ENCODE measurements at places on chromosomes 1 and 21.
A peak's percentile ranks its signal among the peaks of the same experiment; 100 is the strongest.

GRCh38 chr1:246969621-246970020 lies 37.9 kb upstream of the AHCTF1 start:
- no peak for DNase-seq

- no peak for DNase-seq
These were observed at the start of gene IL6R for GRCh38 chr1:154404984-154405746. Gene IL6R (plus strand): TSS chr1:154405343. CDS start chr1:154405630, 287 bp downstream.

GRCh38 chr1:92709738-92710137 lies 75.2 kb downstream of the EVI5 start:
- DNase-seq: no peak

DNA sequence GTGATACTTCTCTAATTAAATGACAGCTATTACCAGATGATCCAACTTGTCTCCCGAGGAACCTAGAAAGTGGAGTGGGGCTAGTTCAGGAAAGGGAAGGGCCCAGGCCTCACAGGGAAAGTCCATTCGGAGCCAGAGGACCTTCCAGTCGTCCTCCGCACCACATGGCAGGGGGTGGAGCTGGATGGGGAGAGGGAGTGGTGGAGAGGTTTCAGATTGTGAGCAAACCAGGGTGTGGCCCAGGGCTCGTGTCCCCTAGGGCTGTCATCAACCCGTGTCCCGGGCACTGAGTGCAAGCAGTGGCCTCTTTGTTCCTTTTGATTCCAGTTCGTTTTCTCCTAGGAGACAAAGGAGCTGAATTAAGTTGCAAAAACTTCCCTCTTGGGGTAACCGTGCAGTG lies 114.9 kb downstream of the HUNK start:
- no peak for DNase-seq

DNA sequence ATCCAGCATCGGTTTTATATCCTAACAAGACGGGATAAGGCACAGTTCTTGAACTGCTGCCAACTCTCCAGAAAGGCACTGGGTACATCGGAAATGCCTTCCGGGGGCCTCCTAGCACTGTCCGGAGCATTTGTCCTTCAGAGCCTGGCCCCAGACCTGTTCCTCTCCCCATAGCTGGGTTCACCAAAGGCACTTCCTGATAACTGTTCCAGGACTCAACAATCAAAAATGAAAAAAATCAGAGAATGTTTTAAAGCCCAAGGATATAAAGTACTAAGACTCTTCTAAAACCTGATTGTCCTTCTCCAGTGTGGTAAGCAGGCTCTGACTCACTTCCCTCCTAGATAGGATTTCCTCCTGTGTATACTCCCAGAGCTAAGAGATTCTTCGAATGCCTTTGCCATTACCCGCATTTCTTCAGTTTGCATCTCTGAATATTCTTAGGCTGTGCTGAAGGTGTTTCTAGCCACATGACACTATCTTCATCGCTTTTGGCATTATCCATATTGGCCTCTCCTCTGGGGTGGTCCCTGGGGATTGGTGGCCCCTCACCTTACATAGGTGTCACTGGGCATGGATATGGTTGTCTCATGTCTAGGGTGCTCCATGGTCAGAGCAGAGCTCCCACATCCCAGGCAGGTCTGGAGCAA lies 112.9 kb downstream of the ZBTB18 start:
- no peak for DNase-seq

DNA sequence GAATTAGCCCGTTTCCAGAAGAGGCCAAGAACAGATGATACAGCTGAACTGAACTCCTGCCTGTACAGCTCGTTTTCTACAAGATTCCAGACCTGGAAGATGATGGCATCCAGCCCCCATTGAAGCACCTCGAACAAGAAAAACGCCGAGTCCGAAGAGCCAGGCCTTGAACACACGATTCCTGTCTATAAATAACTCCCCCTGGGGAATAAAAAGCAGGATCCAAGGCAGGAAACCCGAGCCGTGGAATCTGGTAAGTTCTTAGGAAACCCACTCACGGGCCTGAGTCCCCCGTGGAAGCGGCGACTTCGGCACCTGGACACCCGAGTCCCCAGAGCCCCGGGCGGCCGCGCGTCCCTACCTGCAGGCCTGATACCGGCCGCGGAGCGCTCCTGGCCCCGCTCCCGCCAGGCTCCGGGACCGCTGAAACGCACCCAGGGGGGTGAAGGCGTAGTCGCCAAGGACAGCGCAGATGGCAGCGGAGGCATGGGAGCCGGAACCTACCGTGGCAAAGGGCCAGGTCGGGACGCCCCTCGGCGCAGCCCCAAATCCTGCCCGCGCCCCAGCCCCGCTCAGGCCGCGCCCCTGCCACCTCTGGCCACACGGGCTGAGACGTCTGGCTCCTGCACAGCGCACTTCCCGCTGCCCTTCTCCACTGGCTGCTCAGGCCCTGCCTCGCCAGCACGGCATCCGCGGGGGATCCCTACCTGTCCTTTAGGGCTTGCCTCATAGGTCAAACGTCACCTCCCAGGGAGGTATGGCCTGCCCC lies 14.0 kb upstream of the HLCS start:
- DNase-seq: no peak

- no peak for DNase-seq
These were observed 23.5 kb downstream of the CNN3 start for GRCh38 chr1:94903280-94904009.

- no peak for DNase-seq
These were observed 67.5 kb upstream of the RNPC3 start for GRCh38 chr1:103457886-103458455.

GRCh38 chr21:42061195-42061985 lies 9.7 kb upstream of the UMODL1 start:
- no peak for DNase-seq

GRCh38 chr1:45103534-45103933 lies 91.5 kb downstream of the UROD start:
- DNase-seq: no peak

DNA sequence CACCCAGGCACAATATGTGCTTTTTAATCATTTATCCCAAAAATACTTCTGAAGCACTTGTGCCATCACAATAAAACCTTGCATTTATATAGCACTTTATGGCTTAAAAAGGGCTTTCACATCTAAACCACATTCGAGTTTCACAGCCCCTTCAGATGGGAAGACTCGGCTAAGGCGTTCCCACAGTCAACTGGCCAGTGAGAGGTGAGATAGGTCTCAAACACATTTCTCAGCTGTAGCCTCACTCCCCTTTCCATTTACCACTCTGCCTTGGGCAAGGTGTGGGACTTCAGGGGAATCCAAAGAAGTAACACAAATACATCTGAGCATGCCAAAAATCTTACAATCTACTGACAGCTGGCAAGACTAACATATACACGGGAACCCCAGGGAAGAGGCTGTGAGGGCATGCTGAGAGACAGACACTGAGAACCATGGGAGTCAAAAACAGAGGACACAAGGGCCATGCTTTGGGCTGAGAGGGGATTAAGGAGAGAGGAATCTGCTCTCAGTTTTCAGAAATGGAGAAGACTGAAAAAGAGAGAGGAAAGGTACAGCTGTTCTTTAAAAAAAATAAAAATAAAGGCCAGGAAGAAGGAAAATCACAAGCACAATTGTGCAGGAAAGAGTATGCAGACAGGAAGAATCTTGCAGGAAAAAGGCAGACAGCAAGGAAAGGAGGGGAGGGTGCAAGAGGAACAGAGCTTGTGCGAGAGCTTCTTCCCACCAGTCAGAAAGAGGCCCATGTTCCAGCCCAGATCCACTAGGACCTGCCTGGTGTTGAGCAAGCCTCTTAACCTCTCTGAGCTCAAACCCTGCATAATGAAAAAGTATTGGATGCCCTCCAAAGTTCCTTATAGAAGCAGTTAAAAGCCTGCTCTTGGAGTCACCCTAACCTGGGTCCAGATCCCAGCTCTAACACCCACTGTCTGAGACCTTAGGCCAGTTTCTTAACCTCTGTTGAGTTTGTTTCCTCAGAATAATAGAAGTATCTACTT lies 73.5 kb downstream of the JAK1 start:
- DNase-seq: no peak

- DNase-seq: no peak
These were observed 17.9 kb downstream of the CD2 start for GRCh38 chr1:116771997-116772647.

GRCh38 chr1:42518908-42519307 lies 55.8 kb downstream of the CCDC30 start:
- DNase-seq: no peak

DNA sequence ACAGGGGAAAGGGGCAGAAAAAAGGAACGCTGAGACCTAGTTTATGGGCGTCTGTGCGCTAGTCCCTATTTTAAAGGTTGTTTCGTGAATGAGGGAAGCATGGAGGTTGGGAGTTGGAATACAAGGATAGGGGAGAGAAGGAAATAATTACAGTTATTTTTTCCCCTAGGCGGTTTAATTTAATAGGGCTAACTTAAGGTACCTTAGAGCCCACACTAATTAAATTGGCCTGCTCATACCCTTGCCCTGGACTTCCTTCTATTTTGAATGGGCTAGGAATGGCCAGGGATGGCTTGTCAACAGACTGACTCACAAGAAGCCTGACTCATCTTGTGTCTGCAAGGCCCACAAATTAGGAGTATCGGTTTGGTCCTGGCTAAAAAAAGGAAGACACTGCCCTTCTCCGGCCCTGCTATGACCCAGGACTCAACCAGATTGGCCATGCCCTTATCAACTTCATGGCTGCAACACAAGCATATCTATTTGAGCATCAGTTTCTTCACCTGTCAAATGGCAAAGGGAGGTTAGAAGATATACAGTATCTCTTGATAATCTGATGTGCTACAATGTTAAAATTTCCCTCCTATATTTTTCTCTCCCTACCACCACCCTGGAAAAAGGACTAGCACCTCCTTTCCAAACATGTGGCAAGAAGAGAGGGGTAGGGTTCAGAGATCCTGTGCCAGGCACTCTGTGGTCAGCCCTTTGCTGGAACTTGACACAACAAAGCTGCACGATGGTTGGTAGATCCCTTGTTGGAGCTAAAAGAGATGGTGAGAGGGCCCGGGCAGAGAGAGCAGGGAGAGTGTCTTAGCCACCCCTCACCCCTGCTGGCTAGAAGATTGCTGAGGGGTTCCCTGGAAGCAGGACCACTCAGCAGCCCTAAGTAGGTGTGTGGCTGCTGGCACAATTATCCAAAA lies 2.2 kb upstream of the SSBP3 start:
- no peak for DNase-seq

GRCh38 chr1:13703558-13704490 lies 3.8 kb downstream of the PRDM2 start:
- no peak for DNase-seq

DNA sequence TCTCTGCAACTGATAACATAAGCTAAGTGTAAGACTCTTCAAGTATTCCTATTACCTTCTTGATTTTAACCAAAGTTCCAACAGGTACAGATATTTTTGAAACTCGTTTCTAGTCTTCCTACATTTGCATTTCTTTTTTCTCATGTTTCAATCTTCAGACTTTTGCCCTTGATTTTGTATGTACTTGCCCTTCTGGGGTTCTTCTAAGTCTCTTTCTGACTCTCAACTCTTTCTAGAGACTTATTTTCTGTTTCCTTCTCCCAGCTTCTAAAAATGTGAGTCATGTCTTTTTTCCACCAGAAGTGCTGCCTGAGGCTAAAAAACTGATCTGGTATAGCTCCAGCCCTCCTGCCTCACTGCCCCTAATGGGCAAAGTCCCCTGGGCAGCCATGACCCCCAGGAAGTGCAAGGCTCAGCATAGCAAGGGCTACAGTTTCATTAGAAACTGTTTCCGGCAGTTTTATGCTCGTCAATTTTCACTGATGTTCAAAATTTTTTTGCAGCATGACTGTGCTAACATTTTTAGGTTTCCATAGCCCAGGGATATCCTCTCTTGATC lies 265.9 kb downstream of the SEC16B start:
- DNase-seq: no peak

GRCh38 chr1:216903382-216903740 lies 180.1 kb upstream of the ESRRG start:
- no peak for DNase-seq

GRCh38 chr1:74771913-74772515 lies 39.1 kb downstream of the TYW3 start:
- DNase-seq: peak; percentile 21

DNA sequence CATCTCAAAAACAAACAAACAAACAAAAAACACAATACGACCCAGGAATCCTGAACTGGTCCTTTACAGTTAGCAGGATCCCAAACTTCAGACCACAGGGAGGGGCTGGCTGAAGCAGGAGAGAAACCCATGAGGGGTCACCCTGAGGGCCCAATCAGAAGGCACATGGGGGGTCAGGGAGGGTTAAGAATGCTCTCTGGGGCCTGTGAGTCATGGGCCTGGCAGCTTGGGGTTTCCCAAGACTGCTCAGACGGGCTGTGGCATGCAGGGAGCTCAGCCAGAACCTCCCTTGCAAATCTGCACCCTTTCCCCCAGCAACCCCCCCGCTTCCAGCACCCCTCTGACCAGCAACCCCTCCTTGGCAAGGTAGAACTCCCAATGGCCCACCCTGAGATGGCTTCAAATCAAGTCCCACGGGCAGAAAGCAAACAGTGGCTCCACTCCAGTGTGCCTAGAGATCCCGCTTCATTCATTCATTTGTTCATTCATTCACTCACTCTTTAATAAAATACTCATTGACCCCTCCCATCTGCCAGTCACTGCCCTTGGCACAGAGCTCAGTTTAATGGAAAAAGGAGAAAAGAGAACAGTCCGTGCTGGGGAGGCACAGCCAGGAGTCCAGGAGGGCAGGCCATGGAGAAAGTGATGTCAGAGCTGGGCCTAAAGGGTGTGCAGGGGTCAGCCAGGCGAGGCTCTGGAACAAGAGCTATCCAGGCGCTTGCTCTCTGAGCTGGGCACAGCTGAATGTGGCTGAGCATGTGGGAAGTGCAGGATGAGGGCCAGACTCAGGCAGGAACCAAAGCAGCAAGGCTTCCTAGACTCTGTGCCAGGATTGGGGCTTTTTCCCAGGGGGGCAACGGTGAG lies 8.2 kb downstream of the UQCRHL start:
- no peak for DNase-seq

DNA sequence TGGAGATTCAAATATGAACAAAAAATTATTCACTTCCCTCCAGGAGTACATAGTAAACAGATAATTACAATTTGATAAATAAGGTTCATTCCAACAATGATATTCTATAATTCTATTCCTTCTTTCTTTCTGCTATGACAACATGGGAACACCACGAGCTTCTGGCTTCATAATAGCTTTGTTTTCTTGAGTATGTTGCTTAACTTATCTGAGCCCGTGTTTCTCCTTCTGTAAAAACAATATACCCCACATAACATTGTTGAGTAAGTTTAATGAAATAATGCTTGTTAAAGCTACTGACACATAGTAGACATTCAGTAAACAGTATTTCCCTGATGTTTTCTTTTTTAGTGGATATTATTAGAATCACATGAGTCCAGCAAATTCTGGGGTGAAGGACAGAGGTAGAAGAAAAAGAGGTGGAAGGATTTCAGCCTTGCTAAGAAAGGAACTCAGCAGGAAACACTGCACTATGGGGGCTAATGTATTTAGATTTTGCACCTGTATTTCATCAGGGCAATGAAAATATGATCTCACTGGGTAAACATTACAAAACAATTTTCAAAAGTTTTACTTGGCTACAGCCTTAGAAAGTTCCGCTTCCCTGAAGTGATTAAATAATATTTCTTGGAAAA lies 430.8 kb upstream of the C1orf87 start:
- DNase-seq: no peak

Data from NCI-H1436 treated with DMSO at 0.1 percent for 48 hours (cell line).